ENCODE measurements at places on chromosomes 11 and 22. TPM values are rescaled to one million over a fixed set of nuclear protein-coding genes. Genes with fewer than 3 reads are reported as not detected.

DNA sequence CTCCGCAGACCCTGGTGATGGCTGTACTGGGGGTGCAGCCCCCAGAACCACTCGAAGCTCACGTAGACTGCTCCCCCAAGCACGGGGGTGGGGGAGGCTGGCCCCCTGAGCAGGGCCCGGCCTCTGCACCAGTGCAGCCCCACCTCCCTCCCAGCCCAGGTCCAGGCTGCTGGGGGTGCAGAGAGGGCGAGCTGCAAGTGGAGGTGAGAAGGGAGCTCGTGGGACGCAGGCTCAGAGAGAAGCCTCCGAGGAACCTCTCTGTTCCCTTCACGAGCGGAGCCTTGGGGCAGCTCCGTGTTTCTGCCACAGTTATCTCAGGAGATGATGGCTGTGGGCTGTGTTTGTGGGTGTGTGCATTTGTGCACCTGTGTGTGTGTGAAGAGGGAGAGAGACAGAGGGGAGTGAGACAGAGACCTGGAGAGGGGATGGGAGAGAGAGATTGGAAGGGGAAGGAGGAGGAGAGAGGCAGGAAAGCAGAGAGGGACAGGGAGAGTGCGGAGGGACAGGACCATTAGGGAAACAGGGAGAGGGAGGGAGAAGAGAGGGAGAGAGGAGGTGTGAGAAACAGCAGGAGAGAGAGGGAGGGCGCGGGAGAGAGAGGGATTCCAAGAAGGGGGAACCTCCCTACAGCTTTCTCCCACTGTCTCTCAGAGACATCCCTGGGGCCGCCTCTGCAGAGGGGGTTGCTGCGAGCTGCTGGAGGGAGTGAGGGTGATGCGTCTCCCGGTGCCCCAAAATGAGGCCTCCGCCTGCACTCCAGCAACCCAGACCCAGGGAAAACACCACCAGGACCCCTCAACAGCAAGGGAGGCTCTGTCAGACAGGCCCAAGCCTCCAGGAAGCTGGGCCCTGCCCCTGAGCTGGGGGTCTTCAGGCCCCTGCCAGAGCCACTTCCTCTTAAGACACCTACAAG, 1488.6 kb downstream of the BRD1 start:
- H3K36me3 ChIP-seq = no peaks in the 10 kb centered on the region
- no peak overlapping the region for H3K27ac ChIP-seq
- H3K4me1 ChIP-seq = peaks cover 12% of the 10 kb centered on the region
- DNase-seq = no peak

The DEPDC7 gene
- total RNA-seq = 2.9 TPM

- DNase-seq = no peak
- H3K27ac ChIP-seq = peak overlapping the region; percentile 100
- peaks cover 40% of the 10 kb centered on the region for H3K4me1 ChIP-seq
Observed at GRCh38 chr11:83157594-83158356, 844 bp downstream of the PCF11 start.

The SOX10 gene
- total RNA-seq = not detected

GRCh38 chr22:39959640-39960447, at the start of gene TMA7B:
Gene TMA7B (plus strand): TSS chr22:39960397. CDS start chr22:39964375, 3,978 bp downstream.
- H3K27me3 ChIP-seq = peaks cover 5% of the 10 kb centered on the region
- H3K4me3 ChIP-seq = no peak within 1 kb of the TSS
- DNase-seq = no peak
- H3K4me1 ChIP-seq = peaks cover 23% of the 10 kb centered on the region

The OR4A16 gene
- not detected for total RNA-seq

GRCh38 chr11:14269692-14270573, 89.0 kb downstream of the RRAS2 start:
- no peak for DNase-seq
- no peaks in the 10 kb centered on the region for H3K27me3 ChIP-seq
- peaks cover 34% of the 10 kb centered on the region for H3K36me3 ChIP-seq
- H3K4me3 ChIP-seq = no peak overlapping the region
- H3K4me1 ChIP-seq = peaks cover 20% of the 10 kb centered on the region

GRCh38 chr22:27499121-27499520, 302.4 kb downstream of the MN1 start:
- no peak for DNase-seq
- peaks cover 52% of the 10 kb centered on the region for H3K4me1 ChIP-seq
- H3K27me3 ChIP-seq = no peaks in the 10 kb centered on the region
- H3K4me3 ChIP-seq = no peak overlapping the region
- H3K27ac ChIP-seq = no peak overlapping the region
